ENCODE measurements at places on chromosomes 2 and 18. TPM values are rescaled to one million over a fixed set of nuclear protein-coding genes. Genes with fewer than 3 reads are reported as not detected.
A peak's percentile ranks its signal among the peaks of the same experiment; 100 is the strongest.

DNA sequence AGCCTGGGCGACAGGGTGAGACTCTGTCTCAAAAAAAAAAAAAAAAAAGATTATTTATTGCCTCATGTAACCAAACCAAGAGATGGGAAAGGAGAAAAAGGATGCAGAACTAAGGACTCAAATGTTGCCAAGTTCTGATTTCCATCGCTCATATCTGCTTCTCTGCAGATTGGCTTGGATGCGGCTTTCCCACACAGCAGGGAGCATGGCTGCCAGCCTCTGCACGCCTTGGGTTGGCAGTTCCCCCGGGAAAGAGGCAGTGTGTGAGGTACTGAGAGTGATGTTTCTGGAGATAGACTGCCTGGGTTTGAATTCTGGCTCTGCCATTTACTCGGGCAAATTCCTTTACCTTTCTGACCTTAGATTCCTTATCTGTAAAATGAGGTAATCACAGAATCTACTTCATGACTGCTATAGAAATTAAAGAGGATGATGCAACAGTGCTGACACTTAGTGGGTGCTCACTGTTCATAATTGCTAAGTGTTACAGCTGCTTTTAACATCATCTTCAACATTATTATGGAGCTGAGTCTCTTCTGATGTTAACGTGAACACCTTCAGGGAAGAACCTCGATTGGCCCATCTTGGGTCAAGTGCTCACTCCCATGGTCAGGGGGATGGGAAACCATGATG lies 68.8 kb downstream of the ACAA2 start:
- H3K27me3 ChIP-seq: peaks cover 15% of the 10 kb centered on the region
- no peaks in the 10 kb centered on the region for H3K4me1 ChIP-seq
- no peaks in the 10 kb centered on the region for H3K36me3 ChIP-seq
- no peak overlapping the region for H3K27ac ChIP-seq
- DNase-seq: no peak

DNA sequence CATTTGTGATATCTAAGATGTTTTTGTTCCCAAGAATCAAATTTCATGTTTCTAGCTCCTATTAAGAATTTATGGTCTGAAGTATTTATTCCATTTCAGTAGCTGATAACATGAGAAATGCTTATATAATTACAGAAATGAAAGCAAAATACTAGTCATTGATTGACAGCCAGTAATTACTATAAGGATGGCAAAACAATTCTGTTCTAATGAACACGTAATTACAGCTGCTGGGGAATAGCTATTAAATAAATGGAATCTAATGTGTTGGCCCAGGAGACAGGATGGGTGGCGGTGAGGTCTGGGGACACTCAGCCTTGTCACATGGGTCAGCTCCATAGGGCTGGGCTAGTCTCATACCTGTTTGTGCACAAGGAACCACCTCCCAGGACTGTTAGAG lies 263.5 kb downstream of the FHOD3 start:
- peaks cover 13% of the 10 kb centered on the region for H3K27me3 ChIP-seq
- H3K4me1 ChIP-seq: no peaks in the 10 kb centered on the region
- H3K36me3 ChIP-seq: no peaks in the 10 kb centered on the region
- no peak for DNase-seq

Gene REG1B
- total RNA-seq: not detected

Gene CAPN13
- 11.8 TPM for total RNA-seq

Gene CD207
- not detected for total RNA-seq

DNA sequence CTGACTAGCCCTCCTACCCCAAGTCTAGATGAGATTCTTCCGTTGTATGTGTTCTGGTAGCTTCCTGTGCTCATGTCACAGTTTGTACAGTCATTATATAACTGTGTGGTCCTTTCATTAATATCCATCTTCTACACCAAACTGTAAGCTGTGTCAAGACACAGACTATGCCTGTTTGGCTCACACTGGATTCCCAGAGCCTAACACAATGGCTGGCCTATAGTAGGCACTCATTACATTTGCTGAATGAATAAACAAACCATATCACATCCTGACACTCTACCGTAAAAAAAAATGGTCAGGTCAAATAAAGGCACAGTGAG lies 72.6 kb downstream of the ANKRD44 start:
- H3K27me3 ChIP-seq: no peaks in the 10 kb centered on the region
- DNase-seq: no peak
- no peak overlapping the region for H3K27ac ChIP-seq
- no peaks in the 10 kb centered on the region for H3K4me1 ChIP-seq

- H3K4me1 ChIP-seq: no peaks in the 10 kb centered on the region
- H3K4me3 ChIP-seq: no peak overlapping the region
- no peak overlapping the region for H3K27ac ChIP-seq
Measured at GRCh38 chr2:46537046-46537445, 57.7 kb downstream of the TMEM247 start.

DNA sequence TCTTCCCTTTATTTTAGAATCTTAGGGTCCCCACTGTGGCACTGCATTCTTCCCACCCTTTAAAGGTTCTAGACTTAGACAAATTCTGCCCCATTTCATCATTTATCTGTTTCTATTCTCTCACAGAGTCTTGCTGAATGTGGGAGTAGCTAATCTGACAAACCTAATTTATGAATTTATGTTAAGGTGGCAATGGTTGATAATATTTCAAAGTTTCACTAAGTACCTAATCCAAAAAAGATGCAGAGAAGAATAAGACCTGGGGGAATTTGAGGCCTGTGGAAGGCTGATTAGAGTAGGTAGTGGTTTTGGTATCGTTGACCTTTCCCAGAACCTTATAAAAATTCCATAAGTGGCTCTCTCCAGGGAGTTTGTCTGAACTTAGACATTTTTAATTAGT lies 18.0 kb downstream of the KCNE4 start:
- no peaks in the 10 kb centered on the region for H3K4me1 ChIP-seq
- no peak for DNase-seq
- H3K27me3 ChIP-seq: no peaks in the 10 kb centered on the region

Gene CFAP221
- 9.5 TPM for total RNA-seq

Gene NOTO
- total RNA-seq: not detected

- no peak overlapping the region for H3K4me3 ChIP-seq
- H3K36me3 ChIP-seq: peaks cover 11% of the 10 kb centered on the region
- H3K27ac ChIP-seq: peak overlapping the region; percentile 69
- no peak for DNase-seq
- H3K27me3 ChIP-seq: no peaks in the 10 kb centered on the region
Measured at GRCh38 chr18:76449111-76449453, 46.0 kb downstream of the ZNF516 start.

Gene NGEF
- total RNA-seq: 1.3 TPM

DNA sequence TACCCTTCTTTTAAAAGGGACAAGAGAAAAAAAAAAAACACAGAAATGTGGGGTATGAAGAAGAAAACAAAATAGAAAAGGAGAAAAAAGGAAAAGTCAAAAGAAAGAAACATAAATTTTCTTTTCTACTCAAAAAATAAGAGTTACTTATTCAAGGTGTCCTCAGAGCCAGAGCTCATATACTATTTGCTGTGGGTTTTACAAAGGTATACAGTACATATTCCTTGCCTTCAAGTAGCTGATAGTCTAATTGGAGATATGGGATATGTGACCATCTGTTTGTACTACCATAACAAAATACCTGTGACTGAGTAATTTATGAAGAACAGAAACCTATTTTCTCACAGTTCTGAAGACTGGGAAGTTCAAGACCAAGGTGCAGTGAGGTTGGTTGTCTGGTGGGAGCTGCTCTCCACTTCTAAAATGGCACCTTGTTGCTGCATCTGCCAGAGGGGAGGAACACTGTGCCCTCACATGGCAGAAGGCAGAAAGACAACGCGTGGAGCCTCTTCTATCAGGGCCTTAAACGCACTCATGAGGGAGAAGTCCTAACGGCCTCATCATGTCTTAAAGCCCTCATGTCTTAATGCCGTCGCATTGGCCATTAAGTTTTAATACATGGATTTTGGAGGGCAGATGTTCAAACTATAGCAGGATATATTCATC lies 33.9 kb downstream of the NBAS start:
- no peak overlapping the region for H3K27ac ChIP-seq
- H3K4me1 ChIP-seq: no peaks in the 10 kb centered on the region
- DNase-seq: no peak

DNA sequence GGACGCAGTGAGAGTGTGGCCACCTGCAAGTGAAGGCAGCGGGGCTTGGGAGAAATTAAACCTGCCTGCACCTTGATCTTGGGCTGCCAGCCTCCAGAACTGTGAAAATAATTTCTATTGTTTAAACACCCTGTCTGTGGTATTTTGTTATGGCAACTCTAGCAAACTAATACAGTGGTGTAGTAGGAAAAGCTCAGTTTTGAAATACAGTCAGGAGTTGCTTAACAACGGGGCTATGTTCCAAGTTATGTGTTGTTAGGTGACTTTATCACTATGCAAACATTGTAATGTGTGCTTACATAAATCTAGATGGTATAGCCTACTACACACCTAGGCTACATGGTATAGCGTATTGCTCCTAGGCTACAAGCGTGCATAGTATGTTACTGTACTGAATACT lies 93.4 kb upstream of the FN1 start:
- peak overlapping the region; percentile 11 for H3K4me3 ChIP-seq
- peaks cover 39% of the 10 kb centered on the region for H3K4me1 ChIP-seq
- no peak for DNase-seq
- H3K27me3 ChIP-seq: no peaks in the 10 kb centered on the region

Gene ATP6V1B1
- not detected for total RNA-seq

Gene SLC35F6
- 36.9 TPM for total RNA-seq

GRCh38 chr2:218290316-218291261 lies 1.7 kb downstream of the TMBIM1 start:
- peaks cover 84% of the 10 kb centered on the region for H3K36me3 ChIP-seq
- peak overlapping the region; percentile 71 for H3K4me3 ChIP-seq
- peaks cover 81% of the 10 kb centered on the region for H3K4me1 ChIP-seq
- no peak for DNase-seq
- H3K27ac ChIP-seq: peak overlapping the region; percentile 74
- no peaks in the 10 kb centered on the region for H3K27me3 ChIP-seq

- H3K4me3 ChIP-seq: no peak overlapping the region
Measured at GRCh38 chr2:26475037-26475436, 2.9 kb downstream of the OTOF start.

GRCh38 chr2:241984658-241985057 lies 115.1 kb downstream of the RTP5 start:
- H3K27me3 ChIP-seq: peaks cover 18% of the 10 kb centered on the region
- no peak for DNase-seq
- no peaks in the 10 kb centered on the region for H3K4me1 ChIP-seq
- no peaks in the 10 kb centered on the region for H3K36me3 ChIP-seq

GRCh38 chr18:44723411-44723810 lies 42.7 kb downstream of the SETBP1 start:
- H3K27me3 ChIP-seq: no peaks in the 10 kb centered on the region
- H3K27ac ChIP-seq: no peak overlapping the region
- H3K4me1 ChIP-seq: no peaks in the 10 kb centered on the region

DNA sequence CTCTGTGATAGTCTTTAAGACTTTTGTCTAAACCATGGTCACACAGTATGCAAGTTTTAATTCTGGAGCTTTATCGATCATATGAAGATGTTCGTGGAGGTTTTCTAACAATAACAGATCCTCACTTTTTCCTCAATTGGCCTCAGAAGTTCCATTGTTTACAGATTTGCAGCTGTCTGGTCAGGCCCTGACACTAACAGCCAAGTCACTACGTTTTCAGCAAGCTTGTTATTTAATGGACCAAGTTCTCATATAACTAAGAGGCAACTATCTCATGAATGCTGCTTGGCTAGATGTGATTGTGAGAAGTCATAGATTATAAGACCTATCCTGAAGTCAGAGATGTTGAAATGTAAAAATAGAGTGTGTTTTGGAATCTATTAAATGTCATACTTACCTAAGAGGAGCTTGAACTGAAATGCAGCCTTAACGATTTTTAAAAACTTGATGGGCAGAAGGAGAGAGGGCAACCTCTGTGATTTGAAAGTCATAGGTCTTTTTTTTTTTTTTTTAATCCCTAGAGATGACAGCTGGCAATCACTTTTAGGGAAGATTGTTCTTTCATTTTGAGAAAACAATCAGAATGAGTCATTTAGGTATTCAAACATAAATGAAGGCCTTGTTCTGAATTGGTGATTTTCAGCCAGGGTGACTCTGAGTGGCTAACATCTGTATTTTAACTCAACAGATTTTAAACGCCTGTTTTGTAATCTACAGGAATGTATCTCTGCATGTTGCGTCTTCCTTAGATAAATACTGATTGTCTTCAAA lies 48.4 kb upstream of the NEMP2 start:
- no peak overlapping the region for H3K27ac ChIP-seq
- DNase-seq: no peak
- no peak overlapping the region for H3K4me3 ChIP-seq
- no peaks in the 10 kb centered on the region for H3K27me3 ChIP-seq
- no peaks in the 10 kb centered on the region for H3K36me3 ChIP-seq
- peaks cover 47% of the 10 kb centered on the region for H3K4me1 ChIP-seq

Gene HRH4
- 0.09 TPM for total RNA-seq

DNA sequence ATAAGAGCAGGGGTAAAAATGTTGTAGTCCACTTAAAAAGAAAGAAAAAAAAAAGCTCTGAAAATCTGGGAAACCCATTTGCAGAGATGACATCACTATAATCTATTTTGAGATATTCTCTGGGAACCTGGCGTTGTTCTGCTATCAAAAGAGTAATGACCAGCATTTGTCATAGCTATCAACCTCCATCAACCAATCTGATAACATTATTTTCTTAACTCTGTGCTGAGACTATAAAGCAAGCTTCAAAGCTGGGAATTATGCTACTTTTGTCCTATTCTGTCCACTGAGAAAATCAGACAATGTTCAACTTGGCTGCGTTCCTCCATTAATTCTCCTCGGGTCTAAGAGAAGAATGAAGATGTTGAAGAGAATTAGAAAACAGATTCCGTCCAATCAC lies 107.5 kb downstream of the STK39 start:
- peaks cover 59% of the 10 kb centered on the region for H3K36me3 ChIP-seq
- DNase-seq: no peak
- H3K27me3 ChIP-seq: no peaks in the 10 kb centered on the region
- H3K4me1 ChIP-seq: peaks cover 42% of the 10 kb centered on the region
- no peak overlapping the region for H3K27ac ChIP-seq
- H3K4me3 ChIP-seq: no peak overlapping the region

Gene DNAJC5G
- not detected for total RNA-seq

- H3K4me3 ChIP-seq: no peak overlapping the region
- H3K36me3 ChIP-seq: peaks cover 3% of the 10 kb centered on the region
- no peak for DNase-seq
- peaks cover 39% of the 10 kb centered on the region for H3K4me1 ChIP-seq
Measured at GRCh38 chr2:189558516-189559272, 21.9 kb downstream of the SLC40A1 start.

DNA sequence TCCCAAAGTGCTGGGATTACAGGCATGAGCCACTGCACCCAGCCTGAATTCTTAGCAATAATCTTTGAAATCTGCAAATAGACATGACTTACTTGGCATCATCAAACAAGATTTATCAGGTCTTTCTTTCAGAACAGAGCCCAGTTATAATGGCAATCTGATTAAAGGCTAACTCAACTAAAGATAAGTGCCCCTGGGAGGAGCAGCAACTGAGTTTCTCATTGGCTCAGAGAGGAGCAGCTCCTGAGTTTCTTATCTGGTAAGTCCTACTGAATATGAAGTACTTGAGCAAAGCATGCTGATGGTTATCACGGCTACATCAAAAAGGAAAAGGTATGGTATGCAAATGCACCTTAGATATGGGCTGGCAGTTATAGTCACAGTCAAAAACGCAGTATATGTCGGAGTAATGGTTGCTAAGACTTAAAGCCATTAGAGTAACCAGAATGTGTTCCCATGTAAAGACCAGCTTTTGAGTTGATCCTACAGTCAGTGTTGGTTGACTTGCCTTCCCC lies 15.0 kb upstream of the AP1S3 start:
- H3K27ac ChIP-seq: no peak overlapping the region
- no peaks in the 10 kb centered on the region for H3K27me3 ChIP-seq

- DNase-seq: no peak
- H3K4me1 ChIP-seq: peaks cover 25% of the 10 kb centered on the region
- H3K4me3 ChIP-seq: no peak overlapping the region
- no peak overlapping the region for H3K27ac ChIP-seq
Measured at GRCh38 chr2:42057902-42058450, 10.2 kb downstream of the PKDCC start.
